ENCODE measurements at places on chromosomes 5 and 9.
A peak's percentile ranks its signal among the peaks of the same experiment; 100 is the strongest.

GRCh38 chr9:119938871-119939270, 569.6 kb upstream of the BRINP1 start:
- DNase-seq: no peak

GRCh38 chr5:122141751-122142150, 12.4 kb downstream of the ZNF474 start:
- DNase-seq: no peak

- no peak for DNase-seq
These were observed 82.4 kb upstream of the TAS2R1 start for GRCh38 chr5:9712506-9712905.

- no peak for DNase-seq
These were observed 39.2 kb downstream of the USP20 start for GRCh38 chr9:129874261-129875101.

GRCh38 chr9:108997112-108997511, 16.2 kb downstream of the CTNNAL1 start:
- DNase-seq: no peak

- DNase-seq: no peak
These were observed 53.7 kb downstream of the PLAC8L1 start for GRCh38 chr5:146051678-146052077.

DNA sequence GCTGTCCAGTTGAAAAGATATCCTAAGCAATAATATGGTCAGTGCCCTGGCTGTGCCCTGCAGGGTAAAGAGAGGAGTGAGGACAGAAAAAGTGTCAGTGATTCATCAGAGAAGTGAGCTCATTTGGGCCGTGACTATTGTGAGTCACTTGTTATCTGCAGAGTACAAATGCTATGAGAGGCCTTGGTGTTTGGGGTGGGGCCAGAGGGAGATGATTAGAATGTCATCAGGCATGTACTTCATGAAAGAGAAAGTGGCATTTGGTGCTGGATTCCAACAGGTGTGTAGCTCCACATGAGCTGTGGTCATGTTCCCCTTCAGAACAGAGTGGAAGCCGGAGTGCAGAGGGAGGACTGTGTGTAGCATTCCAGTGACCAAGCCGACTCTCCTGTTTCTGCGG, 174.1 kb downstream of the KDM4C start:
- no peak for DNase-seq

GRCh38 chr5:38650540-38650939, 94.1 kb upstream of the LIFR start:
- no peak for DNase-seq

DNA sequence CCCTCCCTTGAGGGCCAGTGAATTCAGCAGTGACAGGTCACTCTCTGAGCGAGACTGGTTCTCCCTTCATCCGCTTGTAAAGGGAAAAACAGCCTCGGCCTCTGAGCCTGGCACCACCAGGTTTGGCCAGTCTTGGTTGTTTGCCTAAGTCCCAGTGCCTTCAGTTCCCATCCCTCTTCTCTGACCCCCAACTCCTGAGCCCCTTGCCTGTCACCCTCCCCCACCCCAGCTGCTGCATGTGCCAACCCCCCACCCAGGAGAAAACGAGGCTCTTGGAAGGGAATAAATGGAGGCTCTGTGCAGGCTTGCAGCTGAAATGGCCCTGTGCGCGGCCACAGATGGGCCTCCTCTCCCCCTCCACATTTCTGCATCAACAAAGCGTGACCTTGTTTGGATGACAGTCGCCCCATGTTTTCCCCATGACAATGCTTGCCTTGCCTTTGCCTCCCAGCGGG, 3.1 kb downstream of the URM1 start:
- no peak for DNase-seq

DNA sequence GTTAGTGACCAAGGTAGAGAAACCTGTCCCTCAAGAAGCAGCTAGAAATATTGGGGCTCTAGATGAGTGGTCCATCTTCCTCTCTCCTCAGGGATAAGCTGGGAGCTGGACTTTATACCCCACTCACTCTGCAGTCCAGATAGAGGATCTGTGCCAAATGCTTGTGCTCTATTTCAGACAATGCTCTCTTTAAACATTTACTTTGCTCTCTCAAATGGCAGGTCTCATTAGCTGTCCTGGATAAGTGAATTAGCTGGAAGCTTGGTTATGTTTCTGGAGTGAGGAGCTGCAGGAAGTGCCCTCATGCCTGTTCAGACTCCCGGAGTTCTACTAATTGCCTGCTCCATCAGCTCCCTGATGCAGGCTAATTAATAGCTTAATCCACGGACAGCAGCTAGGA, 151.1 kb upstream of the CCDC152 start:
- DNase-seq: no peak

GRCh38 chr5:53110156-53110555, 599 bp upstream of the MOCS2 start:
- no peak for DNase-seq

DNA sequence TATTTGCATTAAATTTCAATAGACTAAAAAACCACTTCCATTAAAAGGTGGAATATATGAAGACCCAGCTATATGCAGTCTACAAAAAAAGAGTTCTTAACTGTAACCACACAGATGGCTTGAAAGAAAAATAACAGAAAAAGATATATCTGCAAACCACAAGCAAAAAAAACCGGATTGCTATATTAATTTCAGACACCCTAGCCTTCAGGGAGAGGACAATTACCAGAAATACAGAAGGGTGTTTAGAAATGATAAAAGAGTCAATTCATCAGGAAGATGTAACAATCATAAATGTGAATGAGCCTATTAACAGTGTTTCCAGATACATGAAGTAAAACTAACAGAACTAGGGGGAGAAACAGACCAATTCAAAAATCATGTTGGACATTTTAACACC, 56.9 kb upstream of the SMIM23 start:
- no peak for DNase-seq

GRCh38 chr5:5155617-5156016, 15.5 kb downstream of the ADAMTS16 start:
- DNase-seq: no peak

GRCh38 chr9:95005278-95006143, 279.0 kb downstream of the AOPEP start:
- DNase-seq: no peak

DNA sequence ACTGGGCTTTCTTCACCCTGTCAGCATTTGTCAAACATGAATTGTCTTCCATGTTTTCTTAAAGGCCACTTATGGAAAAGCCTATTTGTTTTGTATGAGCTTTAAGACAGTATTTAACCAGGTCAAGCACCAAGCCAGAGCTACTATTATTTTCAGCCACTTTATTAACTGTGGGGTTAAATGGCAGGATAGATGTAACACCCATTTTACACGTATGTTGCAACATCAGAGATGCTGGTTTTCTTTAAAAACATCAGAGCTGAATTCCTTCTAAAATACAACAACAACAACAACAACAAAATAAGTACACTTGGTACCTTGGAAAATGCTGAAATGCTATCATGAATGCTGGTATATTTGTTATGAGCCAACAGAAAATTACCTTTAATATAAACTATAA, 13.6 kb downstream of the ARRDC3 start:
- DNase-seq: no peak

DNA sequence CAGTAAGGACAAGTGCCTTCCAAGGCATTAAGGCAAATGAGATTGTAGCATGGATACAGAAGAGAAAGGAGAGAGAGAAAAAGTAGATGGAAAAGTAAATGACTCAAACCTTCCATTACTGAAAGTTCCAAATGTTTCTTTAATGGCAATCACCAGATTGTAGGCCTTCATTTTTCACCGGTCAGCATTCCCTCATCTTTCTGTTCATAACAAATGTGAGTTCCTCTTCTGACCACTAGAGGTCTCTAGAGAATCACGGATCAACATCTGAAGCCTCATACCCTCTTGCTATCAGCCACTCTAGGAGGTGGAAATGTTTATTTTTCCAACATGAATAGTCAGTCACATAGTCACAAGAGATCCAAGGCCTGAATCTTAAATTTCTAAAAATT, 73.6 kb upstream of the RPS23 start:
- DNase-seq: peak; percentile 21

GRCh38 chr9:18365651-18366050, 108.3 kb upstream of the ADAMTSL1 start:
- no peak for DNase-seq

DNA sequence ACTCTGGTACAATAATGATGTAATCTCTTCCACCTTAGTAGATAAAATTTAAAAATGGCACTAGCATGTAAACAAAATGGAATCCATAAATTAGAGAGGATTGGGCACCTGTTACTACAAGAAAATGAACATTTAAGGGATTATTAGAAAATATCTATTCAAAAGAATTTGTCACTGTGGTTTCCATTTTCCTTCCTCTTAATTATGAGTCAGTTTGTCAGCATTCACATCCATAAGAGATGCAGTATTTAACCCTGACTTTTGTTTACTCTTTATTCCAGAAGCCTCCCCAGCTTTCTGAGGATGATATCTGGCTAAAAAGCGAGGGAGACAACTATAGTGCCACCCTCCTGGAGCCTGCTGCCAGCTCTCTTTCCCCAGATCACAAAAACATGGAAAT, 72.1 kb downstream of the C9orf152 start:
- DNase-seq: no peak

GRCh38 chr5:148585988-148586387, 68.3 kb downstream of the HTR4 start:
- DNase-seq: no peak

- no peak for DNase-seq
These were observed 231.3 kb downstream of the PRR16 start for GRCh38 chr5:120695368-120695880.

- DNase-seq: no peak
These were observed 23.8 kb downstream of the PLPP1 start for GRCh38 chr5:55511010-55511409.

- no peak for DNase-seq
These were observed 103.1 kb downstream of the EHMT1 start for GRCh38 chr9:137721899-137722298.

DNA sequence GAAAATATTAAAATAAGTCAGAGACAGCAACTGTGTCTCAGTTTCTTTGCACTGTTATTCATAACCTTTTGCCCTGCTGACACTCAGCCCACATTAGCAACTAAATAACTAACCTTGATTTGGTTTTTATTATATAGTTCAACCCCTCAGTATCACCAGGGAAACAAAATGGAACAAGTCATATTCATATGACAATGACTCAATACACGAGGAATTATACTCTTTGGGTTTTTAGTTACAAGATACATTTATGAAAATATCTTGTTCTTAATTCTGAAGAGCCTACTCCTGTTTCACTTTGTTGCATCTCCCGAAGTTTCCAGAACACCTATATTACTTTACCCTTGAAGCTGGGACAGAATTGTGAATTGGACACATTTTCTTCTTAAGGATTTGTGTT, 845.4 kb downstream of the EFNA5 start:
- DNase-seq: no peak

- no peak for DNase-seq
These were observed 77.3 kb downstream of the MAMDC2 start for GRCh38 chr9:70120834-70121510.

GRCh38 chr9:34989946-34990635, 546 bp downstream of the DNAJB5 start:
- DNase-seq: peak; percentile 72

DNA sequence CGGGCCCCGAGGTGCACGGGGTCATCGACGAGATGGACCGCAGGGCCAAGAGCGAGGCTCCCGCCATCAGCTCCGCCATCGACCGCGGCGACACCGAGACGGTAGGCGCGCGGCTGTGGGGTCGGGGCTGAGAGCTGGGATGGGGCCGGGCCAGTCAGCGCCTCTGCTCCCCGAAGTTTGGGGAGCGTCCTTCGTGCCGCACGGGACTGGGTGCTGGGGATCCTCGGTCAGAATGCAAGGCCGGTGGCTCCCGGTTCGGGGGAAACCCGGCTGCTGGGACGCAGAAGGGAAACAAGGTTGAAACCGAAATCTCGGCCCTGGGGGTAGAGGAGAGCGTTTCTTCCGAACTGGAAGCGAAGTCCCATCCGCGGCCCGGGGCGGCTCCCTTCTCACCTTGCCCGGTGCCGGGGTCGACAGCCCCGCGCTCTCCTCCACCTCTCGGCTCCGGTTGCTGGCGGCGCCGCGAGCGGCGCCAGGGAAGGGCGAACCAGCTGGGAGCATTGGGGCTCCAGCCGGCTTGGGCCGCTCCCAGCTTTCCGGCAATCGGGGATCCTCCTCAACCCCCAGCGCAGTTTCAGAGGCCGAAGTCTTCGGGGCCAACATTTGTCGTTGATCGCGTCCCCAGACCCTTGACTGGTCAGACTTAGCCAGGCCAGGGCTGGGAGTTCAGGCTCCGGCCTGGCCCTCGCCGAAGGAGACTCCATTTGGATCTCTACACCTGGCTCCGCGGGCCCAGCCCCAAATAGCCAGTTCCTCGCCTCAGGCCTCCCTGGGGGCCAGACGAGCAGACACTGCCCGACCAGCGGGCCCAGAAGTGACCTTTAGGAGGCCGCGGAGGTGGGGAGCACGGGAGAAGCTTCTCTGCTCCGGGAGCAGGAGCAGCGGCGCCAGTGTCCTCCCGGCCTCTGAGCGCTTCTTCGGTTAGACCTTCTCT, 1.1 kb downstream of the LHX2 start:
- DNase-seq: no peak

DNA sequence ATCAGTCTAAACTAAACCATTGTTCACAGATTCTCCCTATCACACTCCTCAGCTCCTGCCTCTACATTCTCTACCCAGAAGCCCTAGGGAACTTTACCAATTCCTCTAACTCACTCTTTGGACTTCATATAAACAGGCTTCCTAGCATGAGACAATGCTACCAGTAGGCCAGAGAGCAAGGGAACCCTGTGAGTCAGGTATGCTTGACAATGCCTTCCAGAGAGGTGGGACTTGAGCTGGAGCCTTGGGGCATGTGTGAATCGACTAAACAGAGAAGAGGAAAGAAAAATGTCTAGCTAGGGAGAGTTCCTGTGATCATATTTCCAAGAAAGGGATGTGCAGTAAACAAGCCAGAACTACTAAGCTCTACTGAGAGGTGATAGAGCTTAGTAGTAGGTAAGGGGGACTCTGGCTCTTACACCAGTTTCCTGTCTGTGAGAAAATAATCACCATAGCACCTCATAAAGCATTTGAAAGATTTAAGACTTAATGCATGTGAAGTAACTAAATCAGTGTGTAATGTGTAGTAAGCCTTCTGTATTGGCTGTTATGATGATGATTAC, 6.4 kb upstream of the RFK start:
- no peak for DNase-seq

GRCh38 chr5:84779186-84779585, 394.5 kb upstream of the EDIL3 start:
- DNase-seq: no peak

DNA sequence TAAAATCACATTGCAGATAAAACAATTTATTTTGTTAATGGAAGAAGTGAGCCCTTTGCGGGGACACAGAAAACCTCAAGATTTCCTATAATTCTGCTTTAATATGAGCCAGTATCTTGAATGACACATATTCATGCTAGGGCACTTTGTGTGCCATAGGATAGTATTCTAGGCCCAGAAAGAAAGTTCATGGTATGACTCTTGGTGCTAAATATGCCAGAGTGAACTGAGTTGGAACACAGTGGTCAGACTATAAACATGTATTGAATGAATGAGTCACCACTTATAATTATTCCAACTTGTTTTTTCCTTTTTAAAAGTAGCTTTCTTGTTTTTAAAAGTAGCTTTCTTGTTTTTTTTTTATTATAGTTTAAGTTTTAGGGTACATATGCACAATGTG, 46.0 kb downstream of the ADAMTS19 start:
- DNase-seq: no peak

GRCh38 chr9:81530846-81531245, 158.5 kb downstream of the TLE1 start:
- DNase-seq: no peak

- DNase-seq: no peak
These were observed 55.6 kb downstream of the PTPDC1 start for GRCh38 chr9:94139672-94140417.

- DNase-seq: no peak
These were observed 41.7 kb downstream of the TMEM167A start for GRCh38 chr5:83035373-83036100.
